ENCODE measurements at places on chromosomes 7 and 10.

- no peak for DNase-seq
Measured at GRCh38 chr10:24442234-24442633, 233.3 kb downstream of the KIAA1217 start.

GRCh38 chr10:42937649-42938180, 139.2 kb upstream of the RET start:
- no peak for DNase-seq

- DNase-seq: no peak
Measured at GRCh38 chr10:91925022-91925320, 1.4 kb downstream of the BTAF1 start.

DNA sequence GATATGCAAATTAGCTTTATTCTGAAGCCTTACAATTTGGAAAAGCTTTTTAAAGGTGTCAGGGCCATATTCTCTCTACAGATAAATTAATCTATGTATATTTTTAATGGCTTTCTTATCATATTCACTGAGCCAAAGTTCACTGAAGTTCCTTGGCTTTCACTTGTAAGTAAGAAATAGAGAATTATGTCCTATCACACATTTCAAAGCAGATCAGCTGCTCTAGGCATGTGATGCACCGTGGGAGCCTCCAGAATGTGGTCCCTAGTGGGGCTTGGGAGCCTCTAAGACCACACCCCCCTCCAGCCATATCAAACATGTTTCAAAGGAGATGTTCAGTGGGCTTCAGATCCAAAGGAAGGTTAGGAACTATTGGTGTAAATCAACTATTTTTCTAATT, 51.5 kb downstream of the LAMB4 start:
- no peak for DNase-seq

- DNase-seq: no peak
Measured at GRCh38 chr7:138943061-138943460, 38.1 kb downstream of the KIAA1549 start.

DNA sequence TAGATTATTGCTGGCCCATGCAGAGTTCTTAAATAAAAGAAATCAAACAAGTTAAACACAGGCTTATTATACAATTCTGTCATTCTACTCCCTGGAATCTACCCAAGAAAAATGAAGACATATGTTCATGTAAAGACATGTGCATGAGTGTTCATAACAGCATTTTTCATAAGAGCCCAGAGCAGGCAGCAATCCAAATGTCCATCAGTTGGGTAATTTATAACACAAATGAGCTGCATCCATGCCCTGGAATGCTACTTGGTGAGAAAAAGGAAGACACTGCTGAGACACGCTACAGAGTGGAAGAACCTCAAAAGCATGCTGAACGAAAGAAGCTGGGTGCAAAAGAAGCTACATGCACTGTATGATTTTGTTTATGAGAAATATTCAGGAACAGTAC, 342.6 kb downstream of the TCERG1L start:
- no peak for DNase-seq

DNA sequence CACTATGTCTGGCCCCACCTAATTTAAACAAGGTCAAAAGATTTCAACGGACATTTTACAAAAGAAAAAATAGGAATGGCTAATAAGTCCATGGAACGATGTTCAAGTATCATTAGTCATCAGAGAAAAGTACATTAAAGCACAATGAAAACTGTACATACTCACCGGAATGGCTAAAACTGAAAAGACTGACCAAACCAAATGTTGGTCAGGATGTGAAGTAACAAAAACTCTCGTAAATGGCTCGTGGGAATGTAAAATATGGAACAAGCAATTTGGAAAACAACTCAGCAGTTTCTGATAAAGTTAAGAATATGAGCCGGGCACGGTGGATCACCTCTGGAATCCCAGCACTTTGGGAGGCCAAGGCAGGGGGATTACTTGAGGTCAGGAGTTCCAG, 65.7 kb upstream of the PARD3 start:
- DNase-seq: no peak

GRCh38 chr10:4488904-4489303, 337.1 kb upstream of the AKR1E2 start:
- DNase-seq: no peak

DNA sequence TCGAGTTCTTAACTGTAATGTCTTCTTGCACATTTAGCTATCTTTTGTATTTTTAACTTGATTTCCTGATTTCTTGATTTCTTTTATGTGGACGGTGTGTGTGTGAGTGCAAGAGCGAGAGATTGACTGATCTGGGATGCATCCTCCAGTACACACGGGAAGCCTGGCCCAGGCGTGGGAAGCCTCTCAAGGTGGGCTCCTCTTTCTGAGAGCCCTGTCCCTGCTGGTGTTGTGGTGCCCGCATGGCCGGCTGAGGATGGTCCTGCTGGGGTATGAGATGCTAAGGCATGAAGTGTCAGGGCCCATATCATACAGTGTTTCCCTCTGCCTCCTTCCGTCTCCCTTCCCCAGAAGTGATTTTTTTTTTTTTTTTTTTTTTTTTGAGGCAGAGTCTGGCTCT, 130.8 kb upstream of the TCERG1L start:
- no peak for DNase-seq

- no peak for DNase-seq
Measured at GRCh38 chr10:26573674-26574073, 123.8 kb upstream of the PDSS1 start.

DNA sequence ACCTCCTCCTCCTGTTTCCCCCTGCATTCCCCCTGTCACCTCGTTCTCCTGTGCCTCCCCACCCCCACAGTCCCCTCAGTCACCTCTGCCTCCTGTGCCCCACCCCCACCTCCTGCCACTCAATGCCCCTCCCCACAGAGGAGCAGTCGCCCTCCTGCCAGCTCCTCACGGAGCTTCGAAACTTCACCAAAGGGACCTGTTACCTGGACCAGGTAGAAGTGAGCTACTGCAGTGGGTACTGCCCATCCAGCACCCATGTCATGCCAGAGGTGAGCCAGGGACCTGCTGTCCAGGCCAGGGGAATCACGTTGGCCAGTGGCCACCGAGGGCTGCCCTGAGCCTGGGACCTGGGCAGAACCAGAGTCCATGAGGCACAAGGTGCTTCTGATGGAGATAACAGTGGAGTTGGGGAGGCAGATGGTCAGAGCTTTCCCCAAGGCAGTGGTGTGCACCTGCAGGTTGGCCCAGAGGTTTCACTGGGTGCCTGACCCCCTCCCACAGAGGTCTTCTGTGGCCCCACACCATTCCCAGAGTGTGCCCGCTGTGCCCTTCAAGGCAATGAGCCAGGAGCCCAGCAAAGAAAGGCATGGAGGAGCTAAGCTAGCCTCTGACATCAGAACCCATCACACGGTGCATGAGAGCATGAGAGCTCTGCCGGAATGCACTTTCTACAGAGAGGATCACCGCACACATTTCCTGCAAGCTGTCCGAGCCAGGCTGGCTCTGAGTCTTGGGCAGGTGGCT, 7.0 kb upstream of the ZNF862 start:
- no peak for DNase-seq

GRCh38 chr10:95321554-95322301, 30.9 kb upstream of the PDLIM1 start:
- no peak for DNase-seq

GRCh38 chr7:152081088-152081487, 55.6 kb downstream of the GALNT11 start:
- DNase-seq: no peak

DNA sequence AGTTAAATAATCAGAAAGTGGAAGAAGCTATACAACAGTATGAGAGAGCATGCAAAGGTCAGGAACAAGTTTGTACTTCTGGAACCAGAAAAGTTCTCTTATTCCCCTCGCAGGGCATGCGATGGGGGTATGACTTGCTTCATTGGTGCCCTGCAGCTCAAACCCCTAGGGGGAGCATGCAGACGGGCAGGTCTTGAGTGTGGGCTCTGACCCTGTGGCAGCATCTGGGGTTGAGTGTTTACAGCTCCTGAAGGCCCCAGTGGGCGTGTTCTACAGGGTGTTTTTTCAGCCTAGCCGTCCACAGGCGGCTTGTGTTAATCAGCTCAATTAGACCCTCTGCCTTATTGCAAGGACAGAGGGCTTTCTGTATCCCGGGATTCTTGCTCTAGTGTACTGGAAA, 44.5 kb downstream of the KIF20B start:
- DNase-seq: no peak

DNA sequence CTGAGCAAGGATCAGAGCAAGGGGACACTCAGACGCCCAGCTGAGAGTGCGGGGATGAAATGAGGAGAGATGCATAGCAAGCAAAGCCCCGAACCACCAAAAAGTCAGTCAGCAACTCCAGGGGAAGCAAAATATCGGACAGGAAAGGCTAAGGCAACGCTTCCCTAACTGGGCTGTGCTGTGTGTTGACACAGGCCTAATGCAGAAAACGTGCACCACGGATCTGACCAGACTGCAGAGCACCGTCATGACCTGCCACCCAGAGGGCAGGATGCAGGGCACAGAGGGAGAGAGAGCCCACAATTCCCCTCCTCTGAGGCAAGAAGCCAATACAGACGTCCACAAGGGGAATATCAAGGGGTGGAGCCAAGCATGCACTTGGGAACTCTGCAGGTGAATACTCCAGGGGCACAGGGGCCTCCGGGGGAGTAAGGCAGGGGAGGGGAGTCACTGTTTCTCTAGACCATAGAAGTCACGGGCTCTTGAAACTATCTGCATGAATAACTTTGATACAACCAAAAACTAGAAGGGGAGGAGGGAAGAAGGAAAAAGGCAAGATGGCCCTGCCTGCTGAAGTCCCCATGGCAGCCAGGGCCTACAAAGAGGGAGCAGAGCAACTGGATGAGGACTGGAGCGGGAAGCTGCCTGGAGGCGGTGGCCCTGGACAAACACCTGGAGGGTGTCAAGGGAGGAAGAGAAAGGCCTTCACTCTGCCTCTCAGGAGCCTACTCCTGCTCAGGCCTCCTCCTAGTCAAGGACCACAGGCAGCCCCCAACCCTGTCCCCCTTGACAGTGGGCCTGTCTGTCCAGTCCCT, 26.2 kb downstream of the GRID1 start:
- no peak for DNase-seq

DNA sequence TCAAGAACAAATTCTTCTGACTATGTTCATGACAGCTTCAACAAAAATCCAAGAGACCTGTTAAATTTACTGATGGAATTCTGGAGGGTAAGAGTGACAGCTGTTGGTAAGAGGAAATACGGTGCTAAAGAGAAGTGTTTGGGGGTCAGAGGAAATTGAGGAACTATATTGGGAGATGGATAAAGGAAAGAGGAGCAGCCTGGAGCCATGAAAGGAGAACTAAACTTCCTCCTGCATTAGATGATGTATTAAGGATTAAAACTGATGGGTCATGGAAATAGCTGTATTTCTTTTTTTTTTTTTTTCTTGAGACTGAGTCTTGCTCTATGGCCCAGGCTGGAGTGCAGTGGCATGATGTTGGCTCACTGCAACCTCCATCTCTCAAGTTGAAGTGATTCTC, 95.3 kb downstream of the HERPUD2 start:
- DNase-seq: no peak

DNA sequence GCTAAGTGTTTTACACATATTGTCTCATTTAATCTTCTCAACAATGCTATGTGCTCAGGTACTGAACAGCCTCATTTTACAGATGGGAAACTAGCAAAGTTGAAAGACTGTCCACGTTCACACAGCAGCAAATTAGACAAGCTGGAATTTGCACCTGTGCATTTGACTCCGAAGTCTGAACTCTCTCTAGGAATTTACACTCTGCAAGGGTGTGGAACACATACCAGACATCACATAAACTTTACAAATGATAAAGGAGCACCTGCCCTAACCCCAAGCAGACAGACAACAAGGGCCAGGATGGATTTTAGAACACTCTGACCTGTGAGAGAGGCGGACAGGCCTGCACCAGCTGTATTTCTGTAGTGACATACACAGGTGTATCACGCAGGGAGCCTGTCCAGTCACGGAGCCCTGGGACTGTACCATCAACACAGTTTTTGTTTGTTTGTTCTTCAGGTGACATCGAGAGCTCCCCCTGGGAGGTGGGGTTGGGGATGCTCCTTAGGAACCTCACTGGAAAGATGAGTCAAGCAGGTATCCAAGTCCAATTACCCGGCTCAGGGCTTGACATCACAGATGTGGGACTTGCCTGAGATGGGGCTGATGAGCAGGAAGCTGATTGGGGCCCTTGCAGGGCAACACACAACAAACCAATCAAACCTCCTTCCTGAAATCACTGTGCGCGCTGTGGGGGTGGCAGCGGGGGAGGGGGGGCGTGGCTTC, 31.0 kb downstream of the MKI67 start:
- DNase-seq: no peak

DNA sequence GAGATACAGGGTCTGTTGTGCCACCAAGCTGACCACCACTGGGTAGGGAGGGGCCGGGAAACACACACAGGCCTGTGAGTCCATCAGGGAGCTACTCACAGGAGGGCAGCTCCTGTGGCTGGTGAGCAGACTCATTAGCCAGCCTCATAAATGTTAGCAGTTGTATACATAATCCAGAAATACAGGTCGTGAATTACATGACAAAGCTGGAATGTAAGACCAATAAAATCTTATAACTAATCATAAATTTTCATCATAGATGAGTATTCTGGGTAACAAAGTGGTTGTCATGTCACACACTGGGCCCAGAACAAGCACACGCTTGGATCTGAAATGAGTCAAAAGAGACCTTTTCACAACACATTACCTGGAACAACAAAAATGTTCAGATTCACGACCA, 642.6 kb upstream of the AUTS2 start:
- no peak for DNase-seq

Measured in D721Med (cell line).